Cerebellar nuclear complex (tissue), 1 donor: ENCODE measurements at places on chromosomes 5 and 9.

GRCh38 chr5:137088175-137088574 is 411.0 kb downstream of the SPOCK1 start:
- DNase-seq: no peak

DNA sequence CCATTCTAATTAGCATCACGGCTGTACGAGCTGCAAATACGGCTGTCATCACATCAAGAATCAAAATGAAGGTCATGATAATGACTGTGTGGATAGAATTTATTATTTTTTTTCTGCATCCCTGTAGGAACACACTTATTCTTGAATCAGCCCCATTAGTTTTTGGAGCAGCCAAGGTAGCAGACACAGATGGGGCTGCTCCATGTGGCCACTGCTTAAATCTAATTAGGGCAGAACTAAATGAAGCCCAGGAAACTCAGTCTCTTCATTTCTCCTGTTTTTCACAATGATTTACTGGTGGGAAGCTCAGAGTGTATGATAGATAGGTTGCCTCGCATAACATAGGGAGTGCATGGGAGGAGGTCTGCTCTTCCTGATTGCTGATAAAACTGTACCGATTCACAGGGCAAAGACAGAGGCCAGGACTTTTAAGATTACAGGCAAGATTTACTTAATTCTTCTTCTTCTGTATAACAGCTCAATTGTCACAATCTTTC is 275.5 kb downstream of the GLIS3 start:
- DNase-seq: no peak

DNA sequence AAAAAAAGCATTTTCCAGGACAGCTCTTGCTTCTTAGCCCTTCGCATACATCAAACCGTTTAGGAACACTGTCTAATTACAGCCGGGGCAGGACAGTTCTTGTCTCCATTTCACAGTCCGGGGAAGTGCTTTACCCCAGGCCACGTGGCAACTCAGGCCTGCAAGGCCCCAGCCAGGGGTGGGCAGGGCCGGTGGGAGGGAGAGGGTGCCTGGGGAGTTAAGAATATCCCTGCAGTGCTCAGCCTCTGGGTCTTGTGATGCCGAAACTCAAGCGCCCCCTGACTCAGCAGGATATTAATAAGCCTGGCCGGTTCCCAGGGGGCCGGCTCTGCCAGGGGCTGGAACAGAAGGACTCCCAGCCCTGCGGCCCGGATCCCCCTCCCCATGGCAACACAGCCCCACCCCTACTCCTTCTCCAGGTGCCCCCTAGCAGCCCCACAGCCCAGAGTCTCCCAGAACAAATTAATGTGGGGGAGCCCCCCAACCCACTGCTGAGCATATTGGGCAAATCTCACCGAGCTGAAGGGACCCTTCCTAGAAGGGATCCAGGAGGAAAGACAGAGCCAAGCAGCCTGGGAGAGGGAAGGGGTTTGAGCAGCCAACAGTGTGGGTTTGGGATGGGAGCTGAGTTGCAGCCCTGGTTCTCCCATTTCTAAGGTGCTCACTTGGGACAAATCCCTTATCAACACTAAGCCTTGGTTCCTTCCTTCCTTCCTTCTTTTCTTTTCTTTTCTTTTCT is 45.3 kb downstream of the PLPP7 start:
- no peak for DNase-seq

- no peak for DNase-seq
These were observed 47.7 kb downstream of the EHMT1 start for GRCh38 chr9:137666513-137666822.

DNA sequence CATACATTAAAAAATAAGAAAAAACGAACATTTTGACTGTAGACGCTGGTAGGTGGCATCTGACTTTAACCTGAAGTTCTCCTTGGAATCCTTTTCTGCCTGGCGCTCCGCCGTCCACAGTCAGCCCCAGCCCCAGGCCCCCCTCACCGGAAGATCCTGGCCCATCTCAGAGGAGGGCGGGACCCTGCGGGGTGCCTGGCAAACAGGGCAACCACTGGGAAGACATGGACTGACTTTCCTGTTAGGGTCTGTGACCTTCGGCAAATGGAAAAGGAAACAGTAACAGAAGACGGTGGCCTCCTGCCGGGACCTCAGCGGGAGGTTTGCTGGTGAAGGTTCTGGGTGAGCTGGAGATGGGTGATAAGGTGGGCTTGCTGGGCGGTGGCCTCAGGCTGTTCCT is 11.7 kb upstream of the EGR1 start:
- DNase-seq: no peak

DNA sequence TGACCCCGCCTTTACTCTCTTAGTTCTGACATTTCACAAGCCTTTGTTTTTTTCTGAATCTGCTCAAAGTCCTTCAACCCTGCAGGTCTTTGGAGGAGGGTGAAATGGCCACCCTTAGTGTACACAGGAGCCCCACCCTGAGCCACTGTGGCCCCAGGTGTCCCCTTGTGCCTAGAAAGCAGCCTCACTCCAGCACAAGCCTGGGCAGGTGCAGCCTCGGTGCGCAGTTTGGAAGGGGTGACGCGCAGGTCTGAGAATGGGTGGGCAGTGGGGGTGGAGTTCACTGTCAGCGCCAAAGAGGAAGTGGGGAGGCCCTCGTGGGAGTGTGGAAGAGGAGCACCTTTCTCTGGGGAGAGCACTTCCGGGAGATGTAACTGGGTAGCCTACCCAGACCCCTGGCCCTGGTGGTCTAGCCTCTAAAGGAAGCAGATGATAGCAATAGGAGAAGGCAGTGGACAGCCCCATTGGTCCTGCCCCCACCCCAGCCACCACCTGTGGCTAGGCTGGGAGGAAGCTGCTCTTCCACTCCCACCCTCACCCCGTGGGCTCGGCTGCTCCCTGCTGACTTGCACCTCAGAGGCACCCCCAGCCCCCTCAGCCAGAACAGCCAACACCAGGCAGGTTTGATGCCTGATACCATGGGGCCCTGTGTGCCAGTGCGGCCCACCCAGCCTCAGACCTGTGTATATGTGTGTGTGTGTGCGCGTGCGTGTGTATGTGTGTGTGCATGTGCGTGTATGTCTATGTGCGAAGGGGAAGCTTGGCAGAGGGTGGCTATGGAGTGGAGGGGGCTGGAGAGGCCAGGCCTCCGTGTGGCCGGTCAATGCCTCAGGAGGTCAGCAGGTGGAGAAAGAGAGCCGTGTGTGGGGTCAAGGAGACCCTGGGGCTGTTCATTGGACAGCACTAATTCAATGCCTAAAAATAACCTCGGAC is 16.8 kb upstream of the DAB2IP start:
- DNase-seq: no peak

- no peak for DNase-seq
These were observed 65.5 kb upstream of the SMIM32 start for GRCh38 chr5:136258463-136258862.

GRCh38 chr5:148543727-148544126 is 110.6 kb downstream of the HTR4 start:
- no peak for DNase-seq

GRCh38 chr5:143056792-143057579 is 286.8 kb downstream of the ARHGAP26 start:
- no peak for DNase-seq

GRCh38 chr9:108536836-108537601 is 318.8 kb downstream of the ACTL7B start:
- DNase-seq: no peak

- DNase-seq: no peak
These were observed 58.7 kb upstream of the FCN1 start for GRCh38 chr9:134976403-134976802.

GRCh38 chr9:97487861-97488260 is 13.6 kb upstream of the TMOD1 start:
- no peak for DNase-seq

- DNase-seq: no peak
These were observed 79.7 kb downstream of the GPR21 start for GRCh38 chr9:123113185-123113584.

DNA sequence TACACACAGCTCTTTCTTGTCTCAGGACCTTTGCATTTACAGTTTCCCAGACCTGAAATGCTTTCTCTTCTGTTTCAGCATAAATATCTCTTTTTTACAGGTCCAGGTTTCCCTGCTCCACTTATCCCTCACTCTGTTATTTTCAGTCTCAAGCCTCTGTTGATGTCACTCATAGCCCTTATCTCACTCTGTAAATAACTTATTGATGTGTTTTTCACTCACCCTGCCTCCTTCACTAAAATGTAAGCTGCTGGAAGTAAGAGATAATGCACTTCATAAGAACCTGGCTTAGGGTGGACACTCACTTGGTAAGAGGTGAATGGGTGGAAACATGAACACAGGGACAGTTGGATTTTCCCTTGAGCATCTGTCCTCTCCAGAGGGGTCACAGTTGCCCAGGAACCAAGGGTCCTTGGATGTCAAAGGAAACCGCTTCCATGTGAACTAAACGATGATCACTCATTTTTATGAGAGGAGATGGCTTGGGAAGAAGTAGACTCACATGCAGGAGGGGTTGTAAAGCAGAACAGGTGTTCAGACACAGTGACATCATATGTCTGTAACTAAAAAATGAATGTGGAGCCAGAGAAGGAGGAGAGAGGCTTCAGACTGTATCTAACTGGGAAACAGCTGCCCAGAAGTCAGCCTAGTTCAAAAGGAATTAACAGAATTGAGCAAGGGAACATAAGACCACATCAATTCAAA is 5.5 kb upstream of the HTR4 start:
- no peak for DNase-seq

DNA sequence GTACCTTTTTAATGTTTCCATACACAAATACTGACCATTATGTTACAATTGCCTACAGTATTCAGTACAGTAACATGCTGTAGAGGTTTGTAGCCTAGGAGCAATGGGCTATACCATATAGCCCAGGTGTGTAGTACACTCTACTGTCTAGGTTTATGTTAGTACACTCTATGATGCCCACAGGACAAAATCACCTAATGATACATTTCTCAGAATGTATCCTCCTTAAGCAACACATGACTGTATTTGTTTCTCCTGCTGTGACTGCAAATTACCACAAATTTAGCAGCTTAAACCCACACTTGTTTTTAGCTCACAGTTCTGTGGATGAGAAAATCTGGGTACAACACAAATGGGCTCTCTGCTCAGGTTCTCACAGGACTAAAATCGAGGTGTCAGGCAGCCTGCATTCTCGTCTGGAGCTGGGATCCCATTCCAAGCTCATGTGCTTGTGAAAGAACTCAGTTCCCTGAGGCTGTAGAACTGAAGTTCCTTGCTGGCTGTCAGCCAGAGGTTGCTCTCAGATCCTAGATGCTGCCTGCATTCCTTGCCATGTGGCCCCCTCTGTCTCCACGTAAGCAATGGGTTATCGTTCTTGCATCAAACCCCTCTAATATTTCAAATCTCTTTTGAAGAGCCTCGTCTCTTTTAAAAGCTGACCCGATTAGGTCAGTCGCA is 38.6 kb upstream of the PIK3R1 start:
- no peak for DNase-seq

- DNase-seq: no peak
These were observed 122.5 kb downstream of the CETN3 start for GRCh38 chr5:90287036-90287435.

- no peak for DNase-seq
These were observed 158.0 kb downstream of the BAAT start for GRCh38 chr9:101226803-101227202.

- no peak for DNase-seq
These were observed 25.2 kb downstream of the TGFBR1 start for GRCh38 chr9:99130069-99130468.

DNA sequence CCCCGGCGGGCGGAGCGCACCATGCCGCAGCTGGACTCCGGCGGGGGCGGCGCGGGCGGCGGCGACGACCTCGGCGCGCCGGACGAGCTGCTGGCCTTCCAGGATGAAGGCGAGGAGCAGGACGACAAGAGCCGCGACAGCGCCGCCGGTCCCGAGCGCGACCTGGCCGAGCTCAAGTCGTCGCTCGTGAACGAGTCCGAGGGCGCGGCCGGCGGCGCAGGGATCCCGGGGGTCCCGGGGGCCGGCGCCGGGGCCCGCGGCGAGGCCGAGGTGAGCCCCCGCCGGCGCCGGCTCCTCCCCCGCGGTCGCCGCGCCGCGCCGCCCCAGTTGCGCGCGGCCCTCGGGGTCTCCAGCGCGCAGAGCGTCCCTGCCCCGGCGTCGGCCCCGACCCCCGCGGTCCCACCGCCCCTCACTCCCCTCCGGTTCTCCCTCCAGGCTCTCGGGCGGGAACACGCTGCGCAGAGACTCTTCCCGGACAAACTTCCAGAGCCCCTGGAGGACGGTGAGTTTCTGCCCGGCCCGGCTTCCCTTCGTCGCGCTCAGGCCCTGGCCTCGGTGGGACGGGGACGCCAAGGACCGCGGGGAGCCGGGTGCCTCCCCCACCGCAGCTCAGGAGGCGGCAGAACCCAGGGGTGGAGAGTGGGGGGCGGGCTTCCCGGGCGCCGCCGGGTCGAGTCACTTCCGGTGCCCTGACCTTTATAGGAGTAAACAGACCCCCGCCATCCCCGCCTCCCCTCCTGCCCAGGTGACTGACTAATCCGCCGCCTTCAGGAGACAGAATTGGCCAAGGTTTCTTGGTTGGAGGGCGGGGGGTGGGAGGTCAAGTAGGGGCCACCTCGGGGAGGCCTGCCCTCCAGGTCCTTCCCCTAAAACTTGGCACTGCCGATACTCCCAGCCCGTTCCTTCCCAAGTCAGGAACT is 665 bp downstream of the TCF7 start:
- DNase-seq: no peak

DNA sequence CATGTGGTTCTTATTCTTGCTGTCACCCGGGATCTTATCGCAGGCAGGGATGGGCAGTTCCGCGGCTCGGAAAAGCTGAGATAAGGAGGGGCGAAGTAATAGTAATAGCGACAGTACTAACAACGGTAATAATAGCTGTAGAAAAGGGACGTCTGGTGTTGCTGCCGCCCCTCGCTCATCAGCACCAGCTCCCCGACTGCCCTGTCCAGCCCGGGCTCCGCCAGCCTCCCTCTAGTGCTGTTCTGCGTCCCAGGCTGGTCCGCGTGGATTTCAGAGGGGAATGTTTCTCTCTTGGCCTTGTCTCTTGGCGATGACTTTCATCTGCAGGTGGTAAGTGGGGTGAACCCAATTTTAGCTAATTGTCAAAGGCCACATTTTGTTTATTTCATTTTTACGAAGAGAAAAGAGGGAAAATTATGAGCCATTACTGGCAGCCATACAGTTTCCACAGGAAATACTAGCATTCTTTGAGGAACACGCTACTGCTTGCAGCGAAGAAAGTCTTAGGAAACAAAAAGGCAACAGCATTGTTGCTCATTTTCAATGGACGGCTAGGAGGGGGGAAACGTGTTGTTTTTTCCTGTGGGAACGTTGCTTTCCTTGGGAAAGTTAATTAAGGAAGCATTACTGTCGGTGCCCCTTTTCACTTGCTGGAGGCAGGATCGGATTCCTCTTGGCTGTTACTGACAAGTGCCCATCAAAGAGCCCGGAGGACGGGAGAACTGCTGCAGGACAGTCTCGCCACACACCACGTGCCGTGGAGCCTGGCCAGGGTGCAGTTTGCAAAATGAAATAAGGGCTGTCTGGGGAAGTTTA is 762 bp downstream of the SNCAIP start:
- peak; percentile 46 for DNase-seq

- DNase-seq: no peak
These were observed 100.5 kb downstream of the PALM2AKAP2 start for GRCh38 chr9:109880276-109881169.

DNA sequence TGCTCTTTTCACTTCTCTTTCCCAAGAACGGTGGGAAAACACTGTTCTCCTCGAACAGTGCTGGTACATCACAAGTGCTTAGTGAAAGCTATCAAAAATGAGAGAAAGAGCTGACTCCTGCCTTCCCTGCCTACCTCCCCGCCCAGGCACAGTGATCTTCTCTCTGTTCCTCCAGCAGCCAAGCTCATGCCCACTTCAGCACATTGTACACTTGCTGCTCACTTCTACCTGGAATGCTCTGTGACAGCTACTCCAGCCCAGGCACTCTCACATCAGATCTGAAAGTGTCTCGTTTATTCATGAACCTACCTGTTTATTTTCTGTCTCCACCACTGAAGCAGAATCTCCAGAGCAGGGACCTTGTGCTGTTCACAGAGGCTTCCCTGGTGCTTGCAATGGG is 1.8 kb downstream of the SLC35D2 start:
- no peak for DNase-seq
